ENCODE measurements at places on chromosomes 16 and 17.
A peak's percentile ranks its signal among the peaks of the same experiment; 100 is the strongest.

GRCh38 chr16:81548876-81549546, 104.4 kb downstream of the CMIP start:
- no peak for DNase-seq

GRCh38 chr16:81646561-81646960, 132.5 kb upstream of the PLCG2 start:
- DNase-seq: no peak

- no peak for DNase-seq
These were observed 711.6 kb downstream of the CDH11 start for GRCh38 chr16:64410306-64410705.

DNA sequence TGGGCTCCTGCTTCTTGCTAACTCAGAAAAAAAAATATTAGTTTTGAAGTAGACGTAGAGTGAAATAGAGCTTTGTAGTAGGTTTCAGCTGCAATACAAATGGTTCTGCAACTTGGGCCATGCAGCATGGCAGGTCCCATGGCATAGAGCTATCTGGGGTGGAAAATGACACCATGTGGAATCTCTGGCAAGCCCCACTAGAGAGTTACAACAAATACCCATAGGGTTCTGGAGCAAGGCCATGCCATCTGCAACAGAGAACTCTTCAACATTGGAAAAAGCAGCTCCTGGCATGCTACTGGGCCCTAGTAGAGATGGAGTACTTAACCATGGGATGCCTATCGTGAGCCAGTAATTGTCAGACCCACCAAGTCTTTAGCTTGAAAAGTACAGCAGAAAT, 25.3 kb upstream of the RBBP6 start:
- DNase-seq: no peak

DNA sequence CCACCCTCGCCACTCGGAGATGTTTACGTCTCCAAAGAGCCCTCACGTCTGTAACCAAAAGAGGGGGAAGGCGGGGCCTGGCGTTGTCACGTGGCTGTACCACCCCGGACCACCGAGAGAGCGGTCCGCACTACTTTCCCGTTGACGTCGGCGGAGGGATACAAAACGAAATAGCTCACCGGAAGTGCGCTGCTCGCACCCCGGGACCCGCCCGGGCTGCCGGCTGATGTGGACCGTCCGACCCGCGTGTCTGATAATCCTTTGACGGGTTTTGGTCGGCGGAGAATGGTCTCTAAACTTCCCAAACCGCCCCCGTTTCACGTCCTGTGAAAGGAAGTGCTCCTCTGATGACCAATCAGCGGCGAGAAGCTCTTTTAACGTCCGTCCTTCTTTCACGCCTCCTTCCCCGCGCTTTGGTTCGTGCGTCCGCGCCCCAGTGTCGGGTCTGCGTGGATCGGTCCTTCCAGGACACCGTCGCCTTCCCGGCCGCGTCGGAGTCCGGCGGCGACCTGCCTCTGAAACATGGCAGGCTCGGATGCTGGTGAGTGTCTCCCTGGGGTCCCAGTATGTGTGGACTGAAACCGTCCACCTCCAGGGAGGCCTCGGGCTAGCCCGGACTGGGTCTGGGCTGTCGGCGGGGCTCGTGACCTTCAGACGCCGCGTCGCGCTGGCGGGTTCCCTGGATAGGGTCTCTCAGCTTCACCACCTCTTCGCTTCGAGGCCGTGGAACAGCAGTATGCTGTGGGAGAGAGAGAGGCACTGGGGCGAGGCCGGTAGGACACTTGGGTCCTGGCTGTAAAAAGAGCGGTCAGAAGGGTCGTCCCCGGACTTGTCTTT, at the start of gene CEP95:
TSS of gene CEP95 (plus strand) at position 402 of the 837 bp plus-strand sequence. CDS start at position 523, 121 bp downstream.
- DNase-seq: peak; percentile 94

DNA sequence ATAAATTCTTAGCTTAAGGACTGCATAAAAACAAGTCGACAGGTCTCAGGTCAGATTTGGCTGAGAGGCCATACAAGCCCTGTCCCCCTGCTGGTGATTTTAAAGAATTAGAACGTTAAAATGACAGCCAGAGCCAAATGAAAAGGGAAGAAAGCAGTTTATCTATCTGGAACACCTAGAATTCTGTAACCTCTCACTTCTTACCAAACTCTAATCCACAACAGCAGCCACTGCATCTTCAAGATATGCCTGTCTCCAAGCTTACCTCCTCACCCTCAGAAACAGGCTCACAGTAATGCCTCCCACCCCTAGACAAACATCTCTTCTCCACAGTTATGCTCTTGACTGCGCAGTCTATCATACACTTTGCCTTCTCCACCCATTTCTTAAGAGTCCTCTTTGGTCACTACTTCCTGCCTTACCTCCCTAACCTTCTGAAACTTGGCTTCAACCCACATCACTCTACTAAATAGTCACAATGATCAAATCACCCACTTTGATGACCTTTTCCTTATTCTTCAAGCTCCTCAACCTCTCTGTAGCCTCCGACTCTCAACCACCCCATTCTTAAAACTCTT, 14.2 kb downstream of the ANKFY1 start:
- no peak for DNase-seq

DNA sequence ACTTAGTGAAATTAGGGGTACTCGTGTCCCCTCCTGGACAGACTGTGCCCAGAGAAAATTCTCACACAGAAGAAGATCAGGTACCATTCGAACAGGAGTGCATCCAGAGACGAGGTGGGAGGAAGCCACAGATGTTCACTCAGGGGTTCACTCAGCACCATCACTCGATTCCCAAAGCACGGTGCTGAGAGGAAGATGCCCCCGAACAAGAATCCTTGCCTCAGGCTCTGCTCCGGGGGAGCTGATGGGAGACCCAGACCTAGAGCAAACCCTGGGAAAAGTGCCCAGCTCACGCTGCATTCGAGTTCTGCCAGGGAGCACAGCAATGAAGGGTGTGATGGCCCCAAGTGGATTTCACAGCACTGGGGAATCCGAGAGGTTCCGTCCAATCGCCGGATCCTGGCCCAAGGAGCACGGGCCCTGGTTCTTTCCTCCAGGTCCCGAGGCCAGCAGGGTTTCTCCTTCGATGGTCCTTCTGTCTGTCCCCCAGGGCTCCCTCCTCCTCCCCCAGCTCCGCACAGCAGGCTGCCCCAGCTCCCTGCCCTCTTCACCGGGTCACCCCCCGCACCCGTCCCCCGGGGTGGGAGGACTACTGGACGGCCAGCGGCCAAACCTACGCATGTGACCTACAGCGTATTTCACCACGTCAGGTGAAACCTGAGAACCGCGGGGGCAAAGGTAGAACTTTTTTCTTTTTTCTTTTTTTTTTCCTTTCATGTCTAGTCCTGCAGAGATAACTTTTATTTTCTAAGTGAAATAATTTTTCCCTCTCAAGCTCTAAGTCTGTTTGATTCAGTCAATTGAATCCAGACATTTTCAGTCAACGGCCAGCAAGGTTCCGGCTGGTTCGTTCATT, 10.2 kb upstream of the UBE2I start:
- DNase-seq: no peak

DNA sequence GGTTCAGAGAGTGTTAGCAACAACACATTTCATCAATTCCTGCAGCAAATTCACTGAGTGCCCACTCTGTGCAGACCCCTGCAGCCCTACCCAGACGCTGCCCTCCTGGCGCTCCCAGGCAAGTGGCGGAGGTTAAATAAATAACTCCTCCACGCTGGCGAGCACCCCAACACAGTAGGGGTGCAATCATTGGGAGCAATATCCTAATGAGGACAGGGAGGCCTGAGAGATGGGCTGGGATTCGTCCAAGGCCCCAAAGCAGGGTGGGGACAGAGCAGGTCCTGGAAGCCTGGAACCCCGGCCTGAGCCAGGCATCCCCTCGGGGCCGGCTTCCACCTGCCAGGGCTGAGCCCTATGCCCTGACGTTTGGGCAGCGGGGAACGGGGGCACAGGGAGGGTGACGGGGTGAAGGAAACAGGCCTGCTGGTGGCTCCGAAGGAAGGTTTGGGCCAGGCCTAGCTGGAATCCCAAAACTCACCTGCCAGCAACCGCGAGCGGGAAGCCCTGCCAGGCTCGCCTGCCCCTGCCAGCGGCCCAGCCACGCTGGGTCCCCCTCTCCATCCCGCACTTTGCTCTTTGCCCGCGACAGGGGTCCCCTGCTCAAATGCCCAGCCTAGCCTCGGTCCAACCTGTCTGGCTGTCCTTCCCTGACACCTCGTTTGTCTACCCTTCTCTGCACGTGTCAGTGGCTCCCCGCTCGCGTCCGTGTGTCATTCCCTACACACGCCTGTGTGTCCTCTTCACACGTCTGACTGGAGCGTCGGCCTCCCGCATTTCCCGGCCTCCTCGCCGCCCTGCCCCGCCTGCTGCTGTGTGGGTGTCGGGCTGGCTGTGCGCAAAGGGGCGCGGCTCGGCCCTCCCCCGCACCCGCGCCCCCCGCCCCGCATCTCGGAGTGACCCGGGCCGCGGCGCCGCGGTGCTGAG, 721 bp upstream of the BEAN1 start:
- no peak for DNase-seq

DNA sequence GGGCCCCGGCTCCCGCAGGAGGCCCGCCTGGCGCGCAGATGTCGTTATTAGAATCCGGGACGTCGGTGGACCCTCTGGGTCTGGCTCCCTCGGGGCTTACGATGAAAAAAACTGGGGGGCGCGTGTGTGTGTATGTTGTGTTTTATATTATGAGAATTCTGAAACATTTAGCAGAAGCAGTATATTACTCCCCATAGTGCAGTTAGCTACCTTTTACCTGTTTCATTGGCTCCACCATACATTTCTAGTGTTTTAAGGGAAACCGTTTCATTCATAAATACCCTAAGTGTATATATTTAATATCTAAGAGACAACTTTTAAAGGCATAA, 486 bp upstream of the DNAJA2 start:
- DNase-seq: no peak

DNA sequence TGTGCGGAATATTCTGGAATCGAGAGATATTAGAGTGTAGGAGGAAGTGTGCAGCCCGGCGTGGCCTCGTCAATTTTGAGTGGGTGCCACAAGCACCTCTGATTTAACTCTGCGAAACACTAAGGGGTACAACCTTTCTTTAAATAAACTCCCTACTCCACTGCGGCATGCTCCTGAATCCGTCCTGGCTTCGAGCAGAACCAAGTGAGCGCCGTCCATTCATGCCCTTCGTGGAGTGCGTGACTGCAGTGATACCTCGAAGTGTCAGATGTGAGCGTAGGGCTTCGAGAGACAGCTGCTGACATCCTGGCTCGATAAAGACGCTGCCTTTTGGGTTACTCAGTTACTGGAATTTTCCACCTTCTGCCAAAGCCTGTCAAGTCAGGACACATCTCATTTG, 128.8 kb downstream of the FOXL1 start:
- no peak for DNase-seq

DNA sequence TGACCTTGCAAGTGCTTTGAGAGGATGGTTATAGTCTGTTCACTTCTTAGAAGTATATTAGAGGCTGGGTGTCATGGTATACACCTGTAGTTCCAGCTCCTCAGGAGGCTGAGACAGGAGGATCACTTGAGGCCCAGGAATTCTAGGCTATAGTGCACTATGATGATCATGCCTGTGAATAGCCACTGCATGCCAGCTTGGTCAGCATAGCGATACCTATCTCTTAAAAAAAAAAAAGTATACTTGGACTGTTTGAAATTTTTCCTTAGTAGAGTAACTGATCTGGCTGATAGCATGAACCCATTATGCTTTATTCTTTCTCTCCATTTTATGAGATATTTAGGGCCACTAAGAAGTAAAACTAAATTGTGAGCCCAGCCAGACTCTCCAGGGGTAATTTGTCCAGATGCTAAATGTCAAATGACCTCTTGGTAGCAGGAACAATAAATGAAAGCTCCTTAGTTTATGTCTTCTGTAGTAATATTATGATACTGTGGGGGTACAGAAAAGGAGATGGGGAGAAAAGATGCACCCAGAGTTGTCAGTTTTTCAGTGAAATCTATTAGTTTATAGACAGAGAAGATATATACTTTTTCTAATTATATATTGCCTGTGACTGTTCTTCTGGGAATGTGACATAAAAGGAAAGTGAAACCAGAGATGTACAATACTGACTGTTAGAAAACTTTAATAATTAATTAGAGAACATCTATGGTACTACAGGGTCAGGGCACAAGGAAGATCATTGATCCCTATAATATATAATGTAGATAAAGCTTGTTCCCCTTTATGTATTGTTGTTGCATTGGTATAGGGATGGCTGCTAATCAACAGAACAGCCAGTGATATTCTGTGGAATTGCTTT, 335.3 kb upstream of the TBX2 start:
- DNase-seq: no peak

- DNase-seq: no peak
These were observed 2.5 kb downstream of the NCOR1 start for GRCh38 chr17:16212793-16213192.

DNA sequence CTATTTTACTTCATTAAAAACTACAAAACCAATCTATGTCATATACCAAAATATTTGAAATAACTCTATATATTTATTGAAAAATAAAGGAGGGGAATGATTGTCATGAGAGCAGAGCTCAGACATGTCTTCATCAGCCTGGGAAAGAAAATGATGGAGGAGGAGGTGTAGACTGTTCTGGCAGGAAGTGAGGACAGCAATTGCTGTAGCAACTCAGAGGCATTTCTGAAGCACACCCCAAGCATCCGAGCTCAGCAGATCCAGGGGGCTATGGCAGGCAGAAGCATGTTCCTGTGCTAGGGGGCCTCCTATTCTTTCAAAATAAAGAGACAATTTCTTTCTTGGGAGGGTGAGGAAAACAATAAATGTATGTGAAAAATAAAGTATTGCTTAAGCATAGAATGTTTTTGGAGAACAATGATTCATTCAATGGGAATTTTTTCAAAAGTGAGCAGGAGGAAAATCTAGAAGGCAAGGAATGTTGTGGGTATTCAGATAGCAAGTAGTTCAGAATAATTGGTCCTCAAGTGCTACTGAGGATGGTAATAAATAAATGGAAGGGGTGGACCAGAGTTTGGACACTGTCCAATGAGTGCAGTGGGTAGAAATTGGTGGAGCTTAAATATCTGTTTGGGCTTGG, 383.4 kb downstream of the CDH11 start:
- no peak for DNase-seq

DNA sequence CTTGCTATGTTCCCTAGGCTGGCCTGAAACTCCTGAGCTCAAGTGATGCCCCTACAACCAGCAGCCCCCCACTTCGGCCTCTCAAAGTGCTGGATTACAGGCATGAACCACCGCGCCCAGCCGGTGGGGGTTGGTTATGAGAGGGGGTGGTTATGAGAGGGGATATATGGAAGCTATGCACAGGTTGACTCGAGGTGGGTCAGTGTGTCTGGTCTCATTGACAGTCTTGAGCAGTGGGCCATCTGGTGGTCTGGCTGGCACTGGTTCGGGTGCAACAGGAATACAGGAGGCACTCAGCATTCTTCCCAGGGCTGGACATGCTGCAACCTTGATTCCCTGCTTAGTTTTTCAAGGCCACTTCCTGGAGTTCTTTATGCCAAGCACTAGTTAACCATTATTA, 5.6 kb upstream of the STX1B start:
- DNase-seq: no peak

DNA sequence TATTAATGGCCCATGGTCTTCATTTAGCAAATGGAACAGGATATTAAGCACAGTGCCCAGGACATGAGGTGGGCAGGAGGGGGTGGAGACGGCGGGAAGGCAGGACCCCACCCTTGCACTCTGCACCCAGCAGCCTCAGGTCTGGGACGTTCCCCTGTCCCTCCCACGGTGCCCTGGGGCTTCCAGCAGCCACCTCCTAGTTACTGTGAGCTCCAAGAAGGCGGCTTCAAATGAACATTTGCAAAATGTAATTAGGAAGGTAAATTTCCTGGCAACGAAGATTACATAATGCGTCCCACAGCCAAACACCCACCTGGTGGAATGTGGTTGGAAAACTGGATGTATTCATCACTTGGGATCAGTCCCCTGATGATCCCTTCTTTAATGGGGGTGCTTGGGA, 59.4 kb downstream of the ENGASE start:
- DNase-seq: no peak

Data from activated CD4-positive, alpha-beta T cell treated with anti-CD3 and anti-CD28 coated beads for 24 hours (primary cell).